Right lung (tissue), 10 donors: ENCODE measurements at places on chromosomes 13 and 19.
A peak's percentile ranks its signal among the peaks of the same experiment; 100 is the strongest.

GRCh38 chr13:100349594-100349993 is 239.0 kb downstream of the GGACT start:
- DNase-seq, result no peak

- no peak for DNase-seq
Observed at GRCh38 chr19:50537306-50537685, 23.6 kb upstream of the ASPDH start.

GRCh38 chr19:39987596-39987995 is 9.3 kb upstream of the ZNF546 start:
- no peak for DNase-seq

- DNase-seq, result peak; percentile 51
Observed at GRCh38 chr19:23415561-23416191, 20.4 kb upstream of the ZNF91 start.

- DNase-seq, result no peak
Observed at GRCh38 chr13:91988331-91988730, 589.9 kb downstream of the GPC5 start.

DNA sequence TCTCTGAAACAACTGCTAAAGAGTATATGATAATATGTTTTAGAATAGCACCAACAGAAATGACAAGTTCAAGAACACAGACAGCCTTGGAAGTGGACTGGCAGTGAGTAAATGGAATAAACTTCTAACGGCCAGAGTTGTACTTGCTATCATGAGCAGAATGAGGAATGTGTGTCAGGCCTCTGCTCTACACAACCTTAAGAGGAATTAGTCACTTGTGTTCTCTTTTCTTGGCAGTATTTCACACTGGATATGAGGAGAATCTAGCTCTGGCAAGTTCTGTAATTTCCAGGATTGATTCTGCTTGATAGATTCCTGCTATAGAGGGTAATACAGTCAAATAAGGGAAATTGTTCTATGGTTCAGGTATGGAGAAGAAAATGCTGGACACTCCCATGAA is 757.3 kb downstream of the EFNB2 start:
- DNase-seq, result no peak
